ENCODE measurements at places on chromosomes 3 and 15. TPM values are rescaled to one million over a fixed set of nuclear protein-coding genes. Genes with fewer than 3 reads are reported as not detected.
A peak's percentile ranks its signal among the peaks of the same experiment; 100 is the strongest.

GRCh38 chr15:52252781-52253180, 42.8 kb downstream of the MYO5C start:
- no peak overlapping the region for H3K4me3 ChIP-seq
- DNase-seq: no peak
- peaks cover 10% of the 10 kb centered on the region for H3K4me1 ChIP-seq
- no peaks in the 10 kb centered on the region for H3K27me3 ChIP-seq
- no peaks in the 10 kb centered on the region for H3K36me3 ChIP-seq

Gene AADACL2
- not detected for total RNA-seq

Gene KNG1
- total RNA-seq: not detected

Gene FBLN2
- total RNA-seq: 1.9 TPM

Gene SLC51B
- total RNA-seq: not detected

Gene CRYGS
- 1.7 TPM for total RNA-seq

Gene LMAN1L
- 0.14 TPM for total RNA-seq

DNA sequence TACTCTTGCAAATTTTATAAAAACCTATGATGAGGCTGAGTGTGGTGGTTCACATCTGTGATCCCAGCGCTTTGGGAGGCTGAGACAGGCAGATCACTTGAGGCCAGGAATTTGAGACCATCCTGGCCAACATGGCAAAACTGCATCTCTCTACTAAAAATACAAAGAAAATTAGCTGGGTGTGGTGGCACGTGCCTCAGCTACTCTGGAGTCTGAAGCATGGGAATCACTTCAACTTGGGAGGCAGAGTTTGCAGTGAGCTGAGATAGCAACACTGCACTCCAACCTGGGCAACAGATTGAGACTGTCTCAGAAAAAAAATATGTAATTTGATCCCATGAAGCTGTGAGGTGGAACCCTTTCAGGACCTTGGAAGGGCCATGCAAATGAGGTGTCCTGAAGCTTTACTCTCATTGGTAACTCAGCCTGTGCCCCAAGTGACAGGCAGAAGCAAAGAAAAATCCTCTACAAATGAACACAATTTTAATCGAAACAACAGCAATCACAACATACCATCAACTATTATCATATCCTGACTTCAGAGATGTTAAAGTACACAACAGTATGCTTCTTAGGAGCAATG, 84.6 kb upstream of the CDV3 start:
- H3K4me1 ChIP-seq: peaks cover 56% of the 10 kb centered on the region
- no peak overlapping the region for H3K27ac ChIP-seq
- no peak overlapping the region for H3K4me3 ChIP-seq

DNA sequence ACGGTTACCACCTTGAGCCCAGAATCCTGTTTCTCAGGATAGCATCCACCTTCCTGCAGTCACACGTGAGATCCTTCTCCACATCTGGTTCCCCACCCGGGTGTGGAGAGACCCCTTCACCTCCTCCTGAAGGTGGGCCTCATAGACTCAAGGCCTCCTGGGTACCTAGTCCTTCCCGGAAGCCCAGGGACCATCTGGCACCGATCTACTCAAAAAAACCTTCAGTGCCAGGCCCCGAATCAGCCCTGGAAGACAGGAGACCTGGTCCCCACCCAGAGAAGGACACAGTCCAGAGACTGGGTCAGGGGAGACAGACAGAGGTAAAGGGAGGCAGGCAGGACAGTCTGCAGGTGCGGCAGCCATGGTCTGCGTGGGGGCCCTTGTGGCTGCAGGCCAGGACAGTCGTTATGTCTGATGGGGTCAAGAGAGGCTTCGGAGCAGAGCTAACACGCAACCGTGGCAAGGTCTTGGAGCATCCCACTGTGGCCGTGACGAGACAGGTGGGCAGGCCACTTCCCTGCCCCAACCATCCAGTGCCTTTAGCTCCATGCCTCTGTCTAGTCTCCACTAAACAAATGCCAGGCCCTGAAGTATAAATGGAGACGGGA, 112.2 kb upstream of the ABHD17C start:
- H3K4me1 ChIP-seq: no peaks in the 10 kb centered on the region
- no peaks in the 10 kb centered on the region for H3K36me3 ChIP-seq
- H3K4me3 ChIP-seq: no peak overlapping the region

DNA sequence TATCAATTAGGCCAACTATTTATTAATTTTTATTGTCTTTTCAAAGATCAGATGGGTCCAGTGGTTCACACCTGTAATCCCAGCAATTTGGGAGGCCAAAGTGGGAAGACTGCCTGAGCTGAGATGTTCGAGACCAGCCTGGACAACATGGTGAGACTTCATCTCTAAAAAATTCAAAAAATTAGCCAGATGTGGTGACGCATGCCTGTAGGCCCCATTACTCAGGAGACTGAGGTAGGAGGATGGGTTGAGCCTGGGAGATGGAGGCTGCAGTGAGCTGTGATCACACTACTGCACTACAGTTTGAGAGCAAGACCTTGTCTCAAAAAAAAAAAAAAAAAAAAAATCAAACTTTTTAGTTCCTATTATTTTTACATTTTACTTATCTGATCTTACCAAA, 8.2 kb downstream of the AP3S2 start:
- H3K4me3 ChIP-seq: no peak overlapping the region
- H3K27me3 ChIP-seq: no peaks in the 10 kb centered on the region
- H3K27ac ChIP-seq: no peak overlapping the region
- H3K4me1 ChIP-seq: peaks cover 2% of the 10 kb centered on the region
- H3K36me3 ChIP-seq: peaks cover 5% of the 10 kb centered on the region
- no peak for DNase-seq

Gene LRRC2
- total RNA-seq: not detected

DNA sequence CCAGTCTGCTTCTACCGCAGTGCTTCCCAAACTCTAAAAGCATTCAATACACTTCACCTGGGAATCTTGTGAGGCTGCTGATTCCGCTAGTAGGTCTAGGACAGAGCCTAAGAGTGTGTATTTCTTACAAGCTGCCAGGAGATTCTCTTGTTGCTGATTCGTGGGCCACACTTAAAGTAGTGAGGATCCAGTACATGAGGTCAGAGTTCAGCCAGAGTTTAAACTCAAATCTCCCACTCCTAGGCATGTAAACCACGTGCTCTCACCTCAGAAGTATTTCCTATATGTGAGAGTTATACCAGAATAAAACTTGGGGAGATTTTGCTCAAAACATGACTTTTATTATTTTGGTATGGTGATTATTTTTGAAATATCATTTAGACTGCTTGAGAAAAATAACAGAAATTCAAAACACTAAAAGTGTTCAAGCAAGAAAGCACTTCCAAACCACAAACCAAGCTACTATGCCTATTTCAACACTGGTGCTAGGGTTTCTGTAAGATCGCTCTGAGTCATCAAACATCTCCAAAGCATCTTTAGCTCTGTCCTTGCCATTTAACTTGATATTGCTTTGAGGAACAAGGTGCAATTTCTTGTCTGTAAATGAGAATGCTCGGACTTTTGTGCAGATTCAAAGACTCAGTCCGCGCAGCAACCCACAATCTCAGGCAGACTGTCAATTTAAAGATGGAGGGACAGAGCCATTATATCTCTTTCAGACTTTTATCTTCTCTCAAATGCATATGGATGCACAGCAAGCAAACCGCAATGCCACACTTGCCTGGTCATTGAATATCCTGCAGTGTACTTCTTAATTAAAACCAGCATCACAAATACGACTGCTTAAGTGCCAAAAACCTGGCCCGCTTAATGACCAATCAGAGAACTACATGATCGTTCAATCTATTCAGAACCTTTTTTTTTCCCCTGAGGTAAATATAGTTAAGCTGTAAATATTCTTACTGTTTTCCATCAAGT, 59.8 kb downstream of the AGTR1 start:
- no peaks in the 10 kb centered on the region for H3K27me3 ChIP-seq
- H3K4me1 ChIP-seq: no peaks in the 10 kb centered on the region
- no peak overlapping the region for H3K4me3 ChIP-seq
- H3K27ac ChIP-seq: no peak overlapping the region
- no peaks in the 10 kb centered on the region for H3K36me3 ChIP-seq

DNA sequence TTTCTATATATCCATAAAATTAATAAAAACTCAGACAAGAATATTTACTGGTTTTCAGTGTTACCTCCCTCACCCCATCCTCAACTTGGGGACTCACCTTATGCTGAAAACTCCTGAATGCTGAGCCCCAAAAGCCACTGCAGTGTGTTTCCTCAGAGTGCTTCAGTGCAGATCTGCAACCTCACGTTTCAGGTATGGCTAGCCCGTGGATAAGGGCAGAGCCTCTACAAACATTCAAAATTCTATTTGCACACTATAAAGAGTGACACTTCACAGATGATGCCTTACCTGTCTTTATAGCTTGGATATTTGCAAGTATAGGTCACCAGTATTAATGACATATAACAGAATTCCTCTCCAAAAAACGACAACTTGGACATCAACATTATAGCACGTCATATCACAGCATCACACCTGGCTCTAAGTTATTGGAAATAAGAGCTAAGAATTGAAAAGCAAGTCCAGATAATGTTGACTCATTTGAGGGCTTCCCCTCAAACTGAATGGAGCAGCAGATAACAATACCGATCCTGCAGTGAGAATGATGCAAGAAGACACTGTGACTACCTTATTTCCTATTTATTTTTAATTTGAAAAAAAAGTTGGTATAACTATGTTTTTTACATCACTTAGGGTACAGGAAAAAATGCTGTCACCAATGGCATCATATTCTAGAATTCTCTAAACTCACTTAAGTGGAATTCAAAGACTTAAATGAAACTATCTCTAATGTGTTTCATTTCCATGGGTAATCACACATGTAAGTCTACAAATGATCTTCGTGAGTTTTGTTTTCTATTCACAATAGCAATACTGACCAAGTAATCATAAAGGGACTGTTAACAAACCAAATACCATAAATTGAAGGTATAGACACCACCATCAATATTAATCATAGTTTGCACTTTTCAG, 40.7 kb upstream of the RSL24D1 start:
- peaks cover 46% of the 10 kb centered on the region for H3K4me1 ChIP-seq
- no peak for DNase-seq
- no peak overlapping the region for H3K4me3 ChIP-seq
- H3K27ac ChIP-seq: peak overlapping the region; percentile 88

Gene AGBL1
- not detected for total RNA-seq

Gene FSIP1
- 0.62 TPM for total RNA-seq

DNA sequence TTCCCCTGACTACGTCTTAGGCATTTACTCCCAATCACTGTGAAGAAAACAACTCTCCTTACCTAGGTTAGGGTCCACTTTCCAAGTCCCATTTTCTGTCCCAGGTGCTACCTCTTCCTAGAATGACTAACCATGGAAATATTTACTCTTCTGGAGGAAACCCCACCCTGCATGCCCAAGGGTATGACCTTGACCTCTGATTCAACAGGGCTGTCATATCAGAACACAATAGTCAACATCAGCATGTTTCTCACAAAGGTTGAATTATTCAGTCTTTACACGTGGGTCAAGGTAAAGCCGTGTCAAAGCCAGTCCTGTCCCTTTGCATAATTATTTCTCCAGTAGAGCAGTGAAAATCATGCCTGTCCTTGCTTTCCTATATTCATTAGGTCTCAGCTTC, 4.3 kb upstream of the FRMD5 start:
- H3K4me1 ChIP-seq: peaks cover 9% of the 10 kb centered on the region
- H3K27ac ChIP-seq: no peak overlapping the region
- no peak for DNase-seq
- no peak overlapping the region for H3K4me3 ChIP-seq
- no peaks in the 10 kb centered on the region for H3K36me3 ChIP-seq
- peaks cover 53% of the 10 kb centered on the region for H3K27me3 ChIP-seq

Gene SLC24A5
- not detected for total RNA-seq

- H3K27me3 ChIP-seq: peaks cover 45% of the 10 kb centered on the region
- DNase-seq: no peak
- no peak overlapping the region for H3K4me3 ChIP-seq
- H3K27ac ChIP-seq: no peak overlapping the region
Measured at GRCh38 chr3:73479325-73479724, 145.4 kb downstream of the PDZRN3 start.

Gene HES1
- total RNA-seq: not detected

Gene GOLGA8R
- 1.4 TPM for total RNA-seq

Gene FMN1
- 0.14 TPM for total RNA-seq

DNA sequence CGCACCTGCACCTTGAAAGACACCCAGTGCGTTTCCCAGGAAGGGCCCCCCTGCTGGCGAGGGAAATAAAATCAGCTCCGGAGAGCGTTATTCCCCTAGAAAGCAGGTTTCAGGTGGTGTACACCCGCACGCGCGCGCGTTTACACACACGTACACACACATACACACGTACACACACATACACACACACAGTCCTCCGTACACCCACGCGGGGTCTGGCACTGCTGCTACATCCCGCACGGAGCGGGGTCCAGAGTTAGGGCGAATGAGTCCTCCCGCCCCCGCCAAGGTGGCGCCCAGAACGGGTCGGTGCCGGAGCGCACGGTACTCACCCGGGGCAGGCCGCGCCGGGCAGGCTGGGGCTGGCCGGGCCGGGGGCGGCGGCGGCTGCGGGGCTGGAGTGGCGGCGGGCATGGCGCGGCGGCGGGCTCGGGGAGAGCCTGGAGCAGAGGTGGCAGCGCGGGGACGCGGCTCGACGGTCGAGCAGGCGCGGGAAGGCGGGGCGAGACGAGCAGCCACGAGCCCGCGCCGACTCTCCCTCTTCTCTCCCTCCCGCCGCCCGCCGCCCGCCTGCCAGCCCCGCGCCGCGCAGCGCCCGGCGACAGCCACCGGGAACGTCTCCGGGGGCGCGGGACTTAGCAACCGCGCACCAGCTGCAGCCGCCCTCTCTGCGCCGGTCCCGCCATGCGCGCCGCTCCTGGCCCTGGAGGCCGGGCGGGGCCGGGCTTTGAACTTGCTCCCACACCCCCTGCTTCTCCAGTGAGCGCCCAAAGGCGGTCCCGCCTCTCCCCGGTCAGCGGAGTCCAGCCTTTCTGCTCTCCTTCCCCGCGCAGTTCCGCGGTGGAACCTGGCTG, at the start of gene DCLK3:
TSS of gene DCLK3 (minus strand) at position 704 of the 854 bp plus-strand sequence. CDS start at position 414, 290 bp downstream.
- peak; percentile 19 for DNase-seq
- peaks cover 4% of the 10 kb centered on the region for H3K4me1 ChIP-seq
- peaks cover 70% of the 10 kb centered on the region for H3K27me3 ChIP-seq
- no peaks in the 10 kb centered on the region for H3K36me3 ChIP-seq

Gene CORO2B
- not detected for total RNA-seq

DNA sequence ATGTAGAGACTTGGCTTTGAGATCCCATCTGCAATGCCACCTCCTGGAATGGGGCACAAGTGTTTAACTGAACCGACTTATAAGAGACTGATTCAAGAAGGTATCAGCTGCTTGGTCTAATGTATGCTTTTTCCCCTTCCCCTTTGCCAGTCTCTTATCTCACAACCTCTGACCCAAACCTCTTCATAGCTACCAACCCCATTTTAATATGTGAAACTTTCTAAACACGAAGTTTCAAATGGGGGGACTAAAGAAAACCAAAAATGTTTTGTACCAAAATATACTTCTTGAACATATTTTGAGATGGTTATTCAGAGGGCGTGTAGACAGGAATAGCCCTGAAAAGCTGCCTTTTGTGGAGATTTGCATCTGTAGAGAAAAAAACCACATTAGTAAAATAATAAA, 73.1 kb downstream of the OXSM start:
- no peak overlapping the region for H3K4me3 ChIP-seq
- peaks cover 4% of the 10 kb centered on the region for H3K4me1 ChIP-seq
- DNase-seq: no peak
- no peak overlapping the region for H3K27ac ChIP-seq

Data from activated naive CD8-positive, alpha-beta T cell treated with anti-CD3 and anti-CD28 coated beads for 36 hours (primary cell).